Cardiac fibroblast (primary cell): ENCODE measurements at places on chromosomes 2 and 18.
A peak's percentile ranks its signal among the peaks of the same experiment; 100 is the strongest.

DNA sequence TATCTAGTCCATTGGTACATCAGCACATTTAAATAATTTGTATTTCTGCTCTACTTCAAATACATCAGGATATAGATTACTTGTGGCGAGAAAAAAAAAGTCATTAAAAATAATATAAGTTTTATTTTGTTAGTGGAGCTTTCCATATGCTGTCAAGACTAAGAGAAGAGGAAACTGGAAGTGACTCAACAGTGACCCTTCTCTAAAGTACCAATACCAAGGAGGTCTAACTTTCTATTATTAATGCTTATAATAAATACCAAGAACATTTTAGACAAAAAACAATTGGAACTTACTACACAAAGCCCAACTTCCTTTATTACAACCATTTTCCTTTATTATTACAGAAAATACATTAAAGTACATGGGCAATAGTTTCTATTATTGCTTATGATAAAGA is 39.8 kb downstream of the TTR start:
- DNase-seq = no peak

GRCh38 chr18:71115261-71115660 is 826.4 kb downstream of the SOCS6 start:
- DNase-seq = no peak

GRCh38 chr2:47091118-47091517 is 64.0 kb downstream of the STPG4 start:
- peak; percentile 62 for DNase-seq

- no peak for DNase-seq
Measured at GRCh38 chr2:55137024-55137958, 87.0 kb upstream of the RTN4 start.

- DNase-seq = peak; percentile 53
Measured at GRCh38 chr18:33761363-33761762, 183.3 kb downstream of the ASXL3 start.

GRCh38 chr2:36489281-36489680 is 108.7 kb downstream of the FEZ2 start:
- DNase-seq = peak; percentile 69

GRCh38 chr2:239193925-239194677 is 206.7 kb downstream of the HDAC4 start:
- DNase-seq = no peak

DNA sequence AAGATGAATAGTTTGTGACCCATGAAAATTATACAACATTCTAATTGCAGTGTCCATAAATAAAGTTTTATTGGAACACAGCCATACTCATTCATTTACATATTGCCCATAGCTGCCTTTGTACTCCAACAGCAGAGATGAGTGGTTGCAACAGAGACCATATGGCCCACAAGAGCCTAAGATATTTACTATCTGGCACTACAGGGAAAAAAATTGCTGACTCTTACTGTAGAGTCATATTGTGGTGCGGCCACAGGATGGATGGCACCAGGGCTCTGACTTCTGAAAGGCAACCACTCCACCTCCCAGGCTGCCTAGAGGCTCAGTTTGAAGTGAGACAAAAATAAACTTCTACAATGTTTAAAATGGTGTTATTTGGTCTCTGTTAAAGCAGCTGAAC is 404.0 kb upstream of the ATP5MC3 start:
- no peak for DNase-seq

DNA sequence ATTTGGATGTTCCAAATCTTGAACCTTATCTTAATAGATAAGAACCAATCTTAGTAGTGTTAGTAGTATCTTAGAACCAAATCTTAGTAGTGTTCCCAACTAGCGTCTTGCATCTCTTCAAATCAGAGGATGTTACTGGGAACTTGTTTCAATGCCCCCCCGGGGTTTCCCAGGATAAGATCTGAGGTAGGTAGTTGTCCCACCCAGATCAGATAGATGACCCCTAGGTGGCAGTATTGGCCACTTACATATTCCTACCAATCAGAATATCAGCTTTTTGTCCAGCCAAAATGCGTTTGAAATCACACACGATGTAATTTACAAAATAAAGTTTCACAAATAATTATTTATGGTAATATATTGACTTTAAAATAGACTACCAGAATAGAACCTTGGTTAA is 314.8 kb downstream of the MBD2 start:
- DNase-seq = peak; percentile 13

GRCh38 chr2:216233281-216233995 is 124.3 kb downstream of the XRCC5 start:
- DNase-seq = no peak

DNA sequence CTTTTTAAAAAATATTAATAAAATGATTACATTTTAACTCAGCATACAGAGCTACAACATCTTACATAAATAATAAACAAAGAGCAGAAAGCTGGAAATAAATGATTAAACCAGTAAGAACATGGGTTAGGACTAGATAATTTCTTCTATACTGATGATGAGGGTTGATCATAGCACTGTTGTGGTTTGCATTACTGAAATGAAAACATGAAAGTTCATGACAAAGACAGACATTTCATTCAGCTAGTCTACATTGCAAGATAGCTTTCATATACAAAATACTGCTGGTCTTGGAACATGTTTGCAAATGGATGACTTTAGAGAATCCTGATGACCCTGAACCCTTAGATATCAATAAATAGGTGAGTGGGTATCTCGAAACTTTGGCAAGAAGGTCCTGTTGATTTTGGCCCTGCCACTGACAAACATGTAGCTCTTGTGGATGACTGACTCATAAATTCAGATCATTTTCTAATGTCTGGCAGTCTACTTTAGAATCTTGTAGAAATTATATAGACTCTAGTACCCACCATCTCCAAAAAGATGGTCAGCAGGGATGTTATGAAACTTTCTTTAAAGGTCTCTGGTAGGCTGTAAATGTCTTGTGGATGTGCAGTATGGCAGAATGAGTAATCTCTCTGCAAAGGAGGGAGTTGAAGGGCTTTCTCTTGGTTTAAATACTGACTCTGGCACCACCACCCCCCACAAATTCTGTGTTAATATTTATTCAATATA is 15.5 kb upstream of the CDC42EP3 start:
- no peak for DNase-seq

GRCh38 chr18:11136241-11136640 is 13.1 kb downstream of the PIEZO2 start:
- no peak for DNase-seq

GRCh38 chr2:128422571-128422970 is 103.9 kb upstream of the HS6ST1 start:
- peak; percentile 84 for DNase-seq

DNA sequence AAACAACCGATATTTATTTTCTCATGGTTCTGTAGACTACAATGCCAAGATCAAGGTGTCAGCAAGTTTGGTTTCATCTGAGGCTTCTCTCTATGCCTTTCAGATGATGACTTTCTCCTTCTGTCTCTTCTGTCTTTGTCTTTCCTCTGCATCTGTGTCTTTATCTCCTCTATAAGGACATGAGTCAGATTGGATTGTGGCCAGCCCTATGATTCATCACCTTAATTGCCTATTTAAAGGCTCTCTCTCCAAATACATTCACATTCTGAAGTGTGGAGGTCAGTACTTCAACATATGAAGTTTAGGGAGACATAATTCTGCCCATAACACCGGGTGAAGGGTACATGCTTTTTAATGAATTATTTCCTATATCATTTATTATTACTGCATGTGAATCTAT is 71.2 kb upstream of the CNTNAP5 start:
- DNase-seq = peak; percentile 51

DNA sequence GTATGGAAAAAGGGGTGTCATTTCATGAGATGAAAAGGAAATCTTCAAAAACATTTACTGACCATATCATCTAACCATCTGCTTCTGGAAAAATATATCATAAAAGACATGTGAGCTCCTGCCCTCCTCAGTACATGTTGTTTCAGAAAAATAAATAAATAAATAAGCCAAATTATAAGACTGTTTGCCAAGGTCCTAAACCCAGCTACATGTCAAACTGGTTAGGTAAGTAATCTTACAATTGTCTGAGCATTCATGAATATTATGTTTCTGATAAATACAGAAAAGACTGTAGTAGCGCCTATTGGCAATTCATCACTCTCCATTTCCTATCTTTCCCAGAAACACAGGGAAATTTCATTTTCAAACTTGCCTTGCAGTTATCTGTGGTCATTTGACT is 138.9 kb upstream of the SETBP1 start:
- DNase-seq = no peak

- no peak for DNase-seq
Measured at GRCh38 chr2:28411166-28411755, 18.6 kb downstream of the FOSL2 start.

- peak; percentile 83 for DNase-seq
Measured at GRCh38 chr2:177265824-177266817, 1.6 kb upstream of the NFE2L2 start.

- no peak for DNase-seq
Measured at GRCh38 chr2:26458365-26459042, 19.4 kb downstream of the OTOF start.

DNA sequence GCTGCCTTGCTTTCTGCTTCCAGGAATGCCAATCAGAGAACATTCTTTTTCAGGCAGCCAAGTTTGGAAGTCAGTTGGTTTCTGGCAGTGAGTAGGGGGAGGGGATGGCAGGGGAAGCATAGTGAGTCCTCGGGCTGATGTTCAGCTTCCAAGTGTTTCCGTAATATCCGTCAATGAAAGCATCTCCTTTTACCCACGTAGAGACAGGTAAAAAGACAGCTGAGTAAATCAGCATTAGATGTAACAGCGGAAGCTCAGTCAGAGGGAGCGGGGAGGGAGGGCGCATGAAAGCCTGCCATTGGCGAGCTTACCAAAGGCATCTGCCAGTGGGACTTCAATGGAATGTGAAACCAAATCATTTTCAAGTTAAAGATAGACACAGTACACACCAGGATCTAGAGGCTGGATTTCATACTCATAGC is 117.1 kb upstream of the DTNA start:
- DNase-seq = peak; percentile 69

GRCh38 chr2:777546-777945 is 100.3 kb upstream of the TMEM18 start:
- no peak for DNase-seq

GRCh38 chr18:58088691-58089065 is 44.7 kb downstream of the NEDD4L start:
- no peak for DNase-seq

DNA sequence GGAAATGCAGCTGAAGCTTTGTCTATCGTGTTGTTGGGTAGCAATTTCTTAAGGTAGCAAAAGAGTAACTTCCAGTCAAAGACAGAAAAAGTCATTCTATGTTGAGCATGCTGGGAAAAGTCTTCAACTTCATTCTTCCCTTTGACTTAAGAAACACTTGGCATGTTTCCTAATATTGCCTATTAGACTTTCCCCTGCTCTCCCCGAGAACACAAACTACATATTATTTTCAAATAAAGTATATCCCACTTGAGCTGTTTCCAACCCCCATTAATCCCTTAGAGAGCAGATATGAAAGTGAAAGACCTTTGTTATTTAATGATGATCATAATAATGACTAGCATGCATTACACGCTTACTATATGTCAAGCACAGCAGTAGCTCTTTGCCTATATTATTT is 136.0 kb upstream of the SPOPL start:
- DNase-seq = peak; percentile 54

DNA sequence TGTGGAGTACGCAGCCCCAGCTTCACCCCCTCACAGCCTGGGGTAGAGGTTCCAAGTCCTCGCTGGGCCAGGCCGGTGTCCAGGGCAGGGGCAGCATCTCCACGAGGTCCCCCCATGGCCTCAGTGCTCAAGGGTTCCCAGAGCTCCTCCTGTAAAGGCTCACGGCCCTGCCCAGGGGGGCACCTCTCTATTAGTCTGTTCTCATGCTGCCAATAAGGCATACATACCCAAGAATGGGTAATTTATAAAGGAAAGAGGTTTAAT is 38.8 kb downstream of the TDRD15 start:
- DNase-seq = no peak

GRCh38 chr2:70772486-70773155 is 4.6 kb upstream of the ADD2 start:
- DNase-seq = no peak

DNA sequence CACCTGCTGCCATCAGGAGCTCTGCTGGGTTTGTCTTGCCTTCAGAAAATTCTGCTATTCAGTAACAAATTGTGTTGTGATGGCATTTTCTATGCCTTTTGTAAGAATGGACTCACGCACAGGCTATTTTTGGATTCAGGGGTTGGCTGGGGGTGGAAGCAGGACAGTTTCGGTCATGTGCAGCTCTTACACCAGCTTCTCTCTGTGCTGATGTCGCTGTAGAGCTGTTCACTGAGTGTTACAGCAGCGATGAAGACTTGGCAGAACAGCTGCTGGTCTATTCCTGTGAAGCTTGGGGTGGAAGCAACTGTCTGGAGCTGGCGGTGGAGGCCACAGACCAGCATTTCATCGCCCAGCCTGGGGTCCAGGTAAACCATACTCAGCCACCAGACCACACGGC is 49.2 kb downstream of the TRPM8 start:
- DNase-seq = no peak

GRCh38 chr2:204021290-204022081 is 84.9 kb downstream of the ICOS start:
- DNase-seq = no peak

- DNase-seq = no peak
Measured at GRCh38 chr2:233076749-233077148, 16.6 kb downstream of the INPP5D start.

- DNase-seq = no peak
Measured at GRCh38 chr2:159976527-159977160, 85.8 kb downstream of the PLA2R1 start.

- no peak for DNase-seq
Measured at GRCh38 chr18:21389283-21389682, 147.3 kb downstream of the GREB1L start.

GRCh38 chr2:27296481-27296880 is 11.8 kb downstream of the UCN start:
- peak; percentile 23 for DNase-seq

- no peak for DNase-seq
Measured at GRCh38 chr2:215347878-215348277, 36.0 kb downstream of the ATIC start.

GRCh38 chr18:55321265-55322177 is 266.5 kb downstream of the TCF4 start:
- peak; percentile 95 for DNase-seq

DNA sequence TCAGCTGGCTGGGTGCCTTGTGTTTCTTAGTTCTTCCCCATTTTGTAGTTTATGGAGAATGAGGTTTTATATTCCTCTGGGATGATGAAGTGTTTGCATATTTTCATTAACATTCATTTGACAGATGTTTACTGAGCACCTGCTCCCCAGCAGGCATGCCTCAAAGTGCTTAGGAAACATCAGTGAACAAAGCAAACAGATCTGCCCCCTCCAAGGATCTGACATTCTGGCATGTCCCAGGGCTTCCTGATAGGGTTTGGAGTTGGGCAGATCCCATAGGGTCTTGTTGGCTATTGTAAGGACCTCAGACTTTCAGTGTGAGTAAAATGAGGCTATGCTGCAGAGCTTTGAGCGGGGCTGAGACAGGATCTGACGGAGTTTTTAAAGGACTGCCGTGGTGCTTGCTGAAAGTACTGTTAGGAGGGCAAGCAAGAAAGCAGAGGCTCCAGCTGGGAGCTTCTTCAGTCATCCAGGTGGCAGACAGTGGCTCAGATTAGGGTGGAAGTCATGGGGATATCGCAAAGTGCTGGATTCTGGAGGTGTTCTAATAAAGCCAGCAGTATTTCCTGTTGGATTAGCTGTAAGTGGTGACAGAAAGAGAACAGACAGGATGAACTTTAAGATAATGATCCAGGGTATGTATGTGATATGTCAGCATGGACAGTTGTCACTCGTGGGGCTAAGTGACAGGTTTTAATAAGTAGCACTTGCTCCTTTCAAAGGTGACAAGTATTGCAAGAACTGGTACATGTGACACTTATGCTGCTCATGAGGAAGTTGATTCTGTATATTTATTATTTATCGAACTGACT is 11.3 kb upstream of the IAH1 start:
- DNase-seq = no peak

GRCh38 chr2:222806526-222807137 is 54.2 kb upstream of the ACSL3 start:
- DNase-seq = no peak
